ENCODE measurements at places on chromosomes 2 and 18. TPM values are rescaled to one million over a fixed set of nuclear protein-coding genes. Genes with fewer than 3 reads are reported as not detected.

Gene NAT8
- 23.7 TPM for polyA plus RNA-seq

Gene IL1R2
- polyA plus RNA-seq: 0.73 TPM

Gene TMEM182
- polyA plus RNA-seq: 10.1 TPM

Gene BMP10
- not detected for polyA plus RNA-seq

Gene ERICH2
- 3.0 TPM for polyA plus RNA-seq

Gene UPP2
- 13.5 TPM for polyA plus RNA-seq

Gene FSHR
- not detected for polyA plus RNA-seq
